OCI-LY7 (cell line): ENCODE measurements at places on chromosomes 1 and 21. TPM values are rescaled to one million over a fixed set of nuclear protein-coding genes. Genes with fewer than 3 reads are reported as not detected.

GRCh38 chr1:118300808-118301207 is 115.8 kb upstream of the SPAG17 start:
- no peak for DNase-seq

RNU1-3 gene
- 1,721 and 1,968 TPM in 2 replicates for total RNA-seq

SETSIP gene
- not detected in 2 replicates for total RNA-seq

SPATA1 gene
- 1.4 and 6.9 TPM in 2 replicates for total RNA-seq
